ENCODE measurements at places on chromosomes 1 and 21.

- no peak for DNase-seq
Observed at GRCh38 chr1:94589728-94590127, 48.2 kb upstream of the F3 start.

DNA sequence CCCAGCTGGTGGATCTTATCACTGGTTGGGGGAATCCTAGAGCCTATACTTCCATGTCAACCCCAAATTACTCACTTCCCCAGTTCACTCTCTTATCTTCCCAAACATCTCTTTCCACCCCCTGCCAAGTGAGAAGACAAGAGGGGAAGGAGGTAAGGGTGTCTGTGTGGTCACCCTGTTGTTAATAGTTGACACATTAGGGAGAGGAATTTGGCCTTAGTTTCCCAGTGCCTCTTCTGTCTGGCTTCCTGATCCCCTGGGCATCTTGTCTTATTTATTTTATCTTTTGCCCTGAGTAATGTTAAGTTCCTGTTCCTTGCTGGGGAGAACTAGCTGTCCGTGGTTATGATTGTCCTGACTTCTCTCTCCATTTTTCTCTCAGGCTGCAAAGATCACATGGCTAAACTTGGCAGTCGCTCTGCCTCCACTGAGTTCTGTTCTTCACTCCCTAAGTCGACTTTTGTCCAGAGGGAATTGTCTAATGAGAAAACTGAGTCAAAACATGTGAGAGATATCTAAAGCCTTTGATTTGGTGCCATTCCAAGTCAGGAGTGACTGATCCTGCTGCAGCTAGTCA, 157.1 kb upstream of the SYT6 start:
- DNase-seq: no peak

- no peak for DNase-seq
Observed at GRCh38 chr1:29289493-29289892, 53.2 kb downstream of the PTPRU start.

- no peak for DNase-seq
Observed at GRCh38 chr1:71589005-71589404, 508.2 kb upstream of the ZRANB2 start.

GRCh38 chr1:29120367-29120766, 3.3 kb downstream of the TMEM200B start:
- DNase-seq: no peak

GRCh38 chr1:93965888-93966287, 56.7 kb upstream of the GCLM start:
- no peak for DNase-seq

DNA sequence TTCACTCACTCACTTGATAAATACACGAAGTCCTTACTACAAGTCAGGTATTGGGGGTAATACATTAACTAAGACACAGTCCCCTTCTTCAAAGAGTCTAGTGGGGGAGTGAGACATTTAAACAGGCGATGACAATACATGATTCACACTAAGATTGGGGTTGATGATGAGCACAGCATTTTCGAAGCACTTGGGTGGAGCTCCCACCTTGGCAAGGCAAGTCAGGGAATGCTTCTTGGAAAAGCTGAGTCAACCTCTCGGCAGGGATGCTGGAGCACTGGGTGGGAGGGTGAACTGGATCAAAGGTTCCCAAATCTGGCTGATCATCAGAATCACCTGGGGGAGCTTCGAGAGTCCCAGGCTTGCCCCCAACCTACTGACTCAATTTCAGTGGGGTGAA, 57.9 kb upstream of the ENAH start:
- no peak for DNase-seq

- no peak for DNase-seq
Observed at GRCh38 chr1:233359905-233360304, 32.4 kb downstream of the MAP3K21 start.

DNA sequence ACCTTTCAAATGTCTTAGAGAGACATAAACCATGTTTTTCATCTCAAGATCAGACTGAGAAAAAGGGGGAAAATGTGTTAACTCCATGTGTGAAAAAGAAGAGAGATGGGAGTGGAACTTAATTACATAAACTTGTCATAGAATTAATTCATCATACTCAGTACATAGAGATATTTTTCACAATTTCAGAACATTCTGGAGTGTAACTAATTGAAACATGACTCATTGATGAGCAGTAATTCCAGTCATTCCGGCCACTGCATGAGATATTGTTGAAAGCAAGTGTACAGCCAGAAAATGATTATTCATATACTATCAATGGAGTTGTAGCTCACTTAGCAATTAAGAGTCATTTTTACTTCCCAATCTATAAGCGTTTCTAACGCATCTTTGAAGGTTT, 739.3 kb downstream of the LTN1 start:
- DNase-seq: no peak
